ENCODE measurements at places on chromosomes 16 and 17. TPM values are rescaled to one million over a fixed set of nuclear protein-coding genes. Genes with fewer than 3 reads are reported as not detected.

GRCh38 chr17:67025216-67025792, 19.1 kb upstream of the CACNG1 start:
- no peak for DNase-seq

DNA sequence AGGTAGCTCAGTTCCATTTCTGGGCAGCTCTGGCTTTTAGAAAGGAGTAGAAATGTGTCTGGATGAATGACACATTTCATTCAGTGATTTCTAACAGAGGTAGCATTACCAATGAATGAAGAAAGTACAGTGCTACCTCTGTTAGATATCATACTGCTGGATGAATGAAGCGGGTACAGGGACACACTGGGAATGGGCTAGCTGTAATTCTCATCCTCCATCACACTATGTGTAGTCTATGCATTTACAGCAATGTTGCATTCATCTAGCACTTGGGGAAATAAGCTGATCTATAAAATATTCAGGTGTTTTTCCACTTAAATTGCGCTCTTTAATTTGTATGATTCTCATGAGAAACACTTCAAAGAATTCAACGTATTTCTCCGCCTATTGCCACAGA, 158.3 kb upstream of the IRX5 start:
- DNase-seq: no peak

The CCL16 gene
- total RNA-seq: not detected

DNA sequence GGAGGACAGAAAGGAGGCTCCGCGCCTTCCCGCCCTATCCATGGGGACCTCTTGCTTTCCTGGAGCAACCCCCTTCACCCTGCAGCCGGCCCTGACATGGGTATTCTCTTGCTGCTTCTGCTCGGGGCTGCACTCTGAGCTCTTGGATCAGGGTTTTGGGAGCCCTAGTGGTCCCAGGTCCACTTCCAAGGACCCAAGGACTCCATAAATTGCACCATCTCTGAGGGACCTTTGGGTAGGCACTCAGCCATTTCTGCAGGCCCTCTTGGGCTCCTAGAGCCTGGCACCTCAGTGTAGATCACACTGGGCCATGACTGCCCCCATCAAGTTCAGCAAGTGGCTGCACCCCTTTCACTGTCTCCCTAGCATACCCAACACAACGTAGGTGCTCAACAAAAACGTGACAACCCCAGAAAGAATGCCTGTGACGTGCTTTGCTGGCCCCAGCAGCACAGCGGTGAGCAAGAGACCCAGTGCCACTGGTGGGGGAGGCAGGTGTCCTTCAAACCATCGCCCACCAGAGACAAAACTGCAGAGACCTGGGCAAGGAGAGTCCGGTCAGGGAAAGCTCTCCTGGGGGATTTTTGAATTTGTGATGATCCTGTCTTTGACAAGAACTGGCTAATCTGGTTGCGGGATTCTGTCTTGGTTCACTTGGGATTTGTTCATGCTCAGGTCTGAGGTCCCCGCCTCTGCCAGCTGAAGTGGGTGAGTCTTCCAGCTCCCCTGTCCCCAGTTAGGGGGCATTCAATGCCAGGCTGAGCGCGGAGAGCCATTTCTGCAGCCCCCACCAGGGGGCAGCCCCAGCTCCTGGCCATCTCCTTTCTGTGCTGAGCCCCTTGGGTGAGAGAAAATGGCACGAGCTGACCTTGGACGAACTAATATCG, 2.5 kb upstream of the RAB11FIP4 start:
- no peak for DNase-seq

The CMTM3 gene
- total RNA-seq: 60.5 TPM

The GCGR gene
- total RNA-seq: not detected

- no peak for DNase-seq
Observed at GRCh38 chr16:26457882-26458281, 608.8 kb upstream of the C16orf82 start.

GRCh38 chr17:19706791-19707727, 9.3 kb downstream of the SLC47A2 start:
- no peak for DNase-seq

DNA sequence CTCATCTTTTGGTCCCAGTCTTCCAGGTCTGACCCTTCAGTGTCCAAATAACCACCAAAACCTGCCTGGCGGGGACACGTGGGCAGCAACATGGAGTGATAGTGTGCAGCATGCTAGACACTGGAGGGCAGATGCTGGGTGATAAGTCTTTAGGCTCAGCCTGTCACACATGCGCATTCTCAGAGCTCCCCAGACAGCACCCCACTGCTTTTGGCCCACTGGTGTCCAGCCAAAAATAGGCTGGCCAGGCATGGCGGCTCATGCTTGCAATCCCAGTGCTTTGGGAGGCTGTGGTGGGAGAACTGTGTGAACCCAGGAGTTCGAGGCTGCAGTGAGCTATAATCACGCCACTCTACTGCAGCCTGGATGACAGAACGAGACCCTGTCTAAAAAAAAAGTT, 12.3 kb downstream of the GINS2 start:
- DNase-seq: no peak

DNA sequence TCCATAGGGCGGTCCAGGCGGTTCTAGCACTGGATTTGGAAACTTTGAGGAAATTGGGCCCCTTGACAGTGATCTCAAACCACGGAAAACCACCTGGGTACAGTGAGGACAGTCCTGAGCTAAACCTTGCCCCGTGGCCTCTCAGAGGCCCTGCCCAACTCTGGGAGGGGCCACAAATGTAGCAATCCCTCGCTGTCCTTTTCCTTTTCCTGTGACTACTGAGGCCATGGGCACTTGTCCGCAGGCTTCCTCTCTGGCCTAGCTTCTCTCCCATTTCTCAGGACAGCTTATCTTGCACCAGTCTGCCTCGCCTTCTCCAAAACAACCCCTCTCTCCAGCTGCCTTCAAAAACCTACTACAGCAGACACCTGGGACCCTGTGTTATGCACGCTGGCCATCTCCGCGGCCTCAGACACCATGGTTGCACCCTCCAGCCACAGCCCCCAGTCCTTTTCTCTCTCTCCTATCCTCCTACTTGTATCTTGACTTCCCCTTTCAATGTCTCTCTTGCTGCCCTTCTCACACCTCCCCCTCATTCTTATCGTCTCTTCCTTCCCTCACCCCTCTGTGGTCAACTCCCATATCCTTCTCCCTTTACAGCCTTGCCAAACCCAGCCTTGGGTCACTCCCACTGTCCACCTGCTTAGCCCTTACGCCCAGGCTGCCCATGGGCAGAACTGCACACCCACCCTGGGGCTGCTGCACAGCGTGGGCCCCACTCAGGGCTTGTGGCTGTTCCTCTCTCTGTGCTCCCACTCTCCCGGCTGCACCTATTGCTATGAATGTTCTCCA, 7.6 kb downstream of the SCPEP1 start:
- DNase-seq: no peak

DNA sequence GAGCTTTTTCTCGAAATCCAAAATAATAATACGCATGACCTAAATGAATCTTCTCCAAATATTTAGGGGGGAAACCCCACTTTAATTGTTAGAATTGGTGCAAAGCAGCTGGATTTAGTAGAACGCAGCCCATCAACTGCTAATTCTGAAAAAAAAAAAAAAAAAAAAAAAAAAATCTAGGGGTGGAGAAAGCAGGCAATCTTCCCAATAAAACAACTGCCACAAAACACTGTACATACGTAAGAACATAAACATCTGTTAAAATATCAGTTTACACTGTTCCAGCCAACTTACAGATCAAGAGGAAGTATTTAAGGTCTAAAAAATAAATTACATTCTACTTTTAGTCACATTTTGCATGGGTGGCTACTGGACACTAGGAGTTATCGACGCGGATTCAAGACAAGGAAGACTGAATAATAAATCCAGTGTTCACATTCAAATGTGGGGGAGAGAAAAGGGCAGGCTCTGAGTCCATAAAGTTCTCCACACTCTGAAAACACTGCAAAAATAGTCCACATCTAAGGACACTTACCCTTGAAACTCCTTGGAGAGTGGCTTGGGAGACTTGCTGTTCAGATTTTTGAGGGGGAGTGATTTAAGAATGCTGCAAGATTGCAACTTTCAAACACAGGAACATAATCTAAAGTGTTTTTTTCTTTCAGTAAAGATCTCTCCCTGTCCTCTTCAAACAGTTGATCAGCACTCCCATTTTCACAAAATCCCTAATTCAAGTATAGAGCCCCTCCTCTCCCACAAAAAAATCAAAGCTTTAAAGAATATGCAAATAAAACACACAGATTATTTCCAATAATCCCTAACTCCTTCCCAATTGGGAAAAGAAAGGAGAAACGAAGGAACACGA, 1.3 kb downstream of the APPBP2 start:
- DNase-seq: no peak

The CHST4 gene
- total RNA-seq: not detected

The MINK1 gene
- 188 TPM for total RNA-seq

The ITGA2B gene
- total RNA-seq: 8.9 TPM
